ENCODE measurements at places on chromosomes 12 and 14.
A peak's percentile ranks its signal among the peaks of the same experiment; 100 is the strongest.

- no peak for DNase-seq
Measured at GRCh38 chr14:38868399-38869290, 234.4 kb downstream of the SEC23A start.

GRCh38 chr12:32423559-32423958 is 24.2 kb downstream of the FGD4 start:
- no peak for DNase-seq

- DNase-seq, result no peak
Measured at GRCh38 chr12:122350141-122350848, 72.2 kb downstream of the CLIP1 start.

- DNase-seq, result no peak
Measured at GRCh38 chr12:45688183-45688582, 41.3 kb upstream of the ARID2 start.

- no peak for DNase-seq
Measured at GRCh38 chr12:74250891-74251290, 286.7 kb upstream of the ATXN7L3B start.

DNA sequence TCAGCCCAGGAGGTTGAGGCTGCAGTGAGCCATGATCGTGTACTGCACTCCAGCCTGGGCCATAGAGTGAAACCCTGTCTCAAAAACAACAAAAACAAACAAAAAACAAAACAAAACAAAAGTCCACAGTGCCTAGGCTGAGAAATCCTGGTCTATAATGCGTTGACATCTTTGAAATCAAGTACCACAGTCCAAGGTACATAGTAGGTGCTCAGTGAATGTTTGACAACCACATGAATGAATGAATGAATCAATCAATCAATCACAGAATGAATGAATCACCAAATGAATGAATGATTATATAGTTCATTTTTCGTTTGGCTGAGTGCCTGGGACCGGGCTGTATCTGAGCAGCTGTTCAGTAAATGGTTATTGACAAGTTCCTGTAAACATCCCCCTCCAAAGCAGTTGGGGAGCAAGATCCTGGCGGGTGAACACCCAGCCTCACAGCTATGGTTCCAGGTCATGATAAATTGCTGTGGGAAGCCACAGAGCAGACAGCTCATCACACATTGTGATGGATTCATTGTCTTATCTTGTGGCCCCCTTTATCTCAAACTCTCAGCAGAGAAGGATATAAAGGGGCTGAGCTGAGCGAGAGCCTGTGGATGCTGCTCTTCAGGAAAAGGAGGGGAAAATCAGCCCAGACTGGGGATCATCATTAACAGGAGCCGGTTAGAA is 30.4 kb upstream of the IFT81 start:
- no peak for DNase-seq

DNA sequence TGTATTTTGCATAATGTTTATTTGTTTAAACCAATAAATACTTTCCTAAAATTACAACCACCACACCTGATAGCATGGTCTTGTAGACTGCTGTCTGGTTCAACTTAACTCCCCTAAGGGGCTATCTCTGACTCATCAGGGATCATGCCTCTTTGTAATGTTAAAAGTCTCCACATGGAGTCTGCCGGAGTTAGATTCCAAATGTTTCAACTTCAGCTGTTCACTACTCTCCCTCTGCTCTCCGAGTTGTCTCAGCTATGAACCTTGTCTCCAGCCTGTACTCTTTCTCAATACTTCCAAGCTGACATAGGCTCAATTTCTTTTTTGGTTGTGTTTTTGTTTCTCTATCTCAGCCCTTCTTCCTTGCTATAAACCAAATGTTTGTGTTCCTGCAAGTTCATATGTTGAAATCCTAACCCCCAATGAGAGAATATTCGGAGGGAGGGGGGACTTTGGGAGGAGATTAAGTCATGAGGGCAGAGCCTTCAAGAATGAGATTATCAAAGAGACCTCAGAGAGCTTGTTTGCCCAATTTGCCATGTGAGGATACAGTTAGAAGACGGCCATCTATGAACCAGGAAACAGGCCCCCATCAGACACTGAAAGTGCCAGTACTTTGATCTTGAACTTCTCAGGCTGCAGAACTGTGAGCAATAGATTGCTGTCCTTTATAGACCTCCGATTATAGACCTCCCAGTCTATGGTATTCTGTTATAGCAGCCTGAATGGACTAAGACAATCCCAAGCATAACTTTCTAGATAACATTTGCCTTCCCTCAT is 858.2 kb downstream of the VRK1 start:
- no peak for DNase-seq

DNA sequence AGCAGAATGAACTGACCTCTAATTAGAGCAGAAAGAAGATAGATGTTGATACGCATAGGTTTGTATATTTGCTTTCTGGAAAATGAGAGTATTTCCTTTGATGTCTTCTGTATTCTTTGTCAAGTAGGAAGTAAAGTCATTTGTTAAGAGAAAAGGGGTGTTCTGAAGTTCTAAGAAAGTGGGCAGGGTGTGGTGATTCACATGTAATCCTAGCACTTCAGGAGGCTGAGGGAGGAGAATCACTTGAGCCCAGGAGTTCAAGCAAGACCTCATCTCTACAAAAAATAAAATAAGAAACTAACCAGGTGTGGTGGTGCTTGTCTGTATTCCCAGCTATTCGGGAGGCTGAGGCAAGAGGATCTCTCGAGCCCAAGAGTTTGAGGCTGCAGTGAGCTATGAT is 2.8 kb downstream of the RHNO1 start:
- DNase-seq, result no peak

DNA sequence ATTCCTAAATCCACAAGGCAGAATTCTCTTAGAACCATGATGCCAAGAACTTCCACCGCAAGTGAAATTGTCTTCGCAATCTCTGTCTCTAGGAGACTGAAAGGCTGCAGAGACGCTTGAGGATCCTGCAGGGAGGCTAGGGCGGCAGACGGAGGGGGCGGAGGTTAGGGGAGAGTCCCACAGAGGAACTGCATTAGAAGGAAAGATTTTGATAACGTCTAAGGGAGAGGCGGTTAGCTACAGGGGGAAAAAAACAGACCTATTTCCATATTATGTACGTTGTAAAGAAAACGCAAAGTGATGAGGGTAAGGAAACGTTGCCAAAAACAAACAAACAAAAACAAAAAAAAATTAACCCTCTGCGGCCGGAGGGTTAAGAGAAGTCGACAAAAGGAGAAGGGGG is 595 bp downstream of the KLHL28 start:
- peak; percentile 32 for DNase-seq

- DNase-seq, result no peak
Measured at GRCh38 chr14:63426838-63427352, 108.2 kb upstream of the GPHB5 start.
